ENCODE measurements at places on chromosomes 1 and 21.
A peak's percentile ranks its signal among the peaks of the same experiment; 100 is the strongest.

DNA sequence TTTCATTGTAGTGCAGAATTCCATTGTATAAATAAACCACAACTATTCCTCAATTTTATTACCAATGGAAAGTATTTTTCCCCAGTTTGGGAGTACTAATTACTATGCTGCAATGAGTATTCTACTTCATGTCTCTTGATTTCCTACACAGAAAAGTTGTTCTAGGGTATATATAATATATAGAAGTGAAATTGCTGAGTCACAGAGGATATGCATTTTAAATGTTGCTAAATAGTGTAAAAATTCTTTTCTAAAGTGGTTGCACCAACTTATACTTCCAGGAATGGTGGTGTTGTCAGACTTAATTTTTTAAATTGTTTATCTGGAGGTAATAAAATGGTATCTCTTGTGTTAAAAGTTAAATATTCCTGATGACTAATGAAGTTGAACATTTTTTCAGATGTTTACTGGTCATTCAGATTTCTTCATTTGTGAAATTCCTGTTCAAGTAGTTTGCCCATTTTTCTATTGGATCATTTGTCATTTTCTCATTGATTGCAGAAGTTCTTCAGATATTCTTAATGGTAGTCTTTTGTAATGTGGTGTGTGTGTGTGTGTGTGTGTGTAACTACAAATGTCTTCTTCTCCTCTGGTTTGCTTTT lies 19.1 kb upstream of the MYOG start:
- no peak for DNase-seq
- no peak overlapping the region for H3K27ac ChIP-seq
- peaks cover 5% of the 10 kb centered on the region for H3K4me1 ChIP-seq
- no peaks in the 10 kb centered on the region for H3K36me3 ChIP-seq
- H3K4me3 ChIP-seq, result no peak overlapping the region

DNA sequence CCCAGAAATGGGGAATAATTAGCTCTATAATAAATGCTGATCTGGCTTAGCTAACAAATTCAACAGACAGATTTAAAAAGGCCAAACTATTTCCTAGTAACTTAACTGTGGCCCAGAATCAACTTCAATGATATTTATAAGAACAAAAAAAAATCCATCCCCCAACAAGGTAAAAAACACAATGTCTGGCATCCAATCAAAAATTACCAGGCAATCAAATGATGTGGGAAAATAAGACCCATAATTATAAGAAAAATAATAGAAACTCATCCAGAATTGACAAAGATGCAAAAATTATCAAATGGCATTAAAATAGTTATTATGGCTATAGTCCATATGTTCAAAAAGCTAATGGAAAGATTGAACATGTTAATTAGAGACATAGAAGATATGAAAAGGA lies 42.4 kb upstream of the CDC14A start:
- no peaks in the 10 kb centered on the region for H3K36me3 ChIP-seq
- DNase-seq, result no peak
- no peak overlapping the region for H3K4me3 ChIP-seq

DNA sequence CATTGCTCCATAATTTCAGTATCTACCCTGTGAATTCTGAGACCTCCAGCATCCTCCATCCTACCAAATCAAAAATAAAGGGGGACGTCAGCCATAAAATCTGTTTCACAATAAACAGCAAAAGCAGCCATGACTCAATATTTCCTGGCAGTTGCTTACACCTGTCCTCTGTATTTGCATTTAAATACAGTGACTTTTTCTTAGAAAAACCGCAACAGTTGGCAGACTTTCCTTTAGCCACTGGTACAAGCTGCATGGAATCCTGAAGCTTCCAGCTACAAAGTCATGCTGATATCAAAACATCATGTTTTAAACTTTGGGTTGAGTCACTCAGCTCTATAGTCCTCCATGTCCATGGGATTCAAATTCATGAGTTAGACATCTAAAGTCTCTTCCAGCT lies 278.0 kb upstream of the KAZN start:
- H3K4me3 ChIP-seq, result no peak overlapping the region
- peaks cover 14% of the 10 kb centered on the region for H3K27me3 ChIP-seq
- H3K27ac ChIP-seq, result no peak overlapping the region
- no peaks in the 10 kb centered on the region for H3K4me1 ChIP-seq

DNA sequence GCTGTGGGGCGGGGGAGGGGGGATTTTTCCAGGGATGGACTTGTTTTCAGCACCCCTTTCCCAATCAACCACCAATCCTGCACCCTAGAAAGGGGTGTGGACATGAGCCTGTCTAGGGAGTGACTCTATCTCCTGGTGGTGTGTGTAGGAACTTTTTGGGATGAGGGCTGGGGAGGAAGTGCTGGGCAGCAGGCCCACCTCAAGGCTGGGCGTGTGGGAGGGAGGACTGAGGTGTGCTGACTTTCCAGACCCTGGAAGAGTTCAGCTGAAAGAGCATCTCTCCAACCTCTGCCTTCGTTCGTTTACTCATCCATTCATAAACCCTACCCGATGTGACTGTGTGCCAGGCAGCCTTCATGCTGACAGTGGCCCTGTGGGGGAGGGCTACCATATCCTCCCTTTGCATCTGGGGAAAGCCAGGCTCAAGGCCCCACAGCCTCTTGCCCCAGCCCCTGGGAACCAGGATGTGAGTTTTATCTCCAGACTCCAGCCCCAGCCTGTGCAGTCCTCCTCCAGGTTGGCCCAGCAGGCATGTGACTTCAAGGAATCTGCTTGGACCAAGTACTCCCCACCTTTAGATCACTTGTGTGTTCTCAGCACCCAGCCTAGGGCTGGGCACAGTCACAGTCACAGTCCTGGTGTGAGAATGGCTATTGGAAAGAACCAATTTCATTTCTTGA lies 6.7 kb downstream of the KNCN start:
- DNase-seq, result no peak
- no peaks in the 10 kb centered on the region for H3K36me3 ChIP-seq
- H3K4me1 ChIP-seq, result peaks cover 6% of the 10 kb centered on the region
- H3K4me3 ChIP-seq, result no peak overlapping the region

GRCh38 chr1:63821091-63822005 lies 47.5 kb downstream of the ROR1 start:
- H3K36me3 ChIP-seq, result peaks cover 2% of the 10 kb centered on the region
- DNase-seq, result no peak
- no peak overlapping the region for H3K27ac ChIP-seq
- H3K4me1 ChIP-seq, result peaks cover 6% of the 10 kb centered on the region
- H3K4me3 ChIP-seq, result no peak overlapping the region

DNA sequence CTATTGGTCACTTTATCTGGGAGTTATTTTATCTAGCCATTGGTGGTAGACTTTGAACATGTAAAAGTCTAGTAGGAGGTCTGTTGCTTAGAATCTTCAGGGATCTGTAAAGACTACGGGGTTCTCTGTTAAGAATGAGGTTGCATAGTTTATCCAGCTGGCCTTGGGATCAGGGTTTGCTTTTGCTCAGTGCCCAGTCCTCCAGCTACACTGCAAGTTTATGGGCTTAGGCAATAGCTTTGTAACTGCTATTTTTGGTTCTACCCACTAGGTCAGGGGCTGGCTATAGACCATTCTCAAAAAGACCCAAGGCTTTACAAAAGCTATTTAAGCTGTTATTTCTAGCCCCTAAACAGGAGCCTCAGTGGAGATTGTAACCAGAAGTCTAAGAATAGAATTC lies 9.8 kb downstream of the SH3GLB1 start:
- H3K27me3 ChIP-seq, result no peaks in the 10 kb centered on the region
- H3K27ac ChIP-seq, result no peak overlapping the region
- peaks cover 25% of the 10 kb centered on the region for H3K4me1 ChIP-seq
- no peak overlapping the region for H3K4me3 ChIP-seq
- no peak for DNase-seq

DNA sequence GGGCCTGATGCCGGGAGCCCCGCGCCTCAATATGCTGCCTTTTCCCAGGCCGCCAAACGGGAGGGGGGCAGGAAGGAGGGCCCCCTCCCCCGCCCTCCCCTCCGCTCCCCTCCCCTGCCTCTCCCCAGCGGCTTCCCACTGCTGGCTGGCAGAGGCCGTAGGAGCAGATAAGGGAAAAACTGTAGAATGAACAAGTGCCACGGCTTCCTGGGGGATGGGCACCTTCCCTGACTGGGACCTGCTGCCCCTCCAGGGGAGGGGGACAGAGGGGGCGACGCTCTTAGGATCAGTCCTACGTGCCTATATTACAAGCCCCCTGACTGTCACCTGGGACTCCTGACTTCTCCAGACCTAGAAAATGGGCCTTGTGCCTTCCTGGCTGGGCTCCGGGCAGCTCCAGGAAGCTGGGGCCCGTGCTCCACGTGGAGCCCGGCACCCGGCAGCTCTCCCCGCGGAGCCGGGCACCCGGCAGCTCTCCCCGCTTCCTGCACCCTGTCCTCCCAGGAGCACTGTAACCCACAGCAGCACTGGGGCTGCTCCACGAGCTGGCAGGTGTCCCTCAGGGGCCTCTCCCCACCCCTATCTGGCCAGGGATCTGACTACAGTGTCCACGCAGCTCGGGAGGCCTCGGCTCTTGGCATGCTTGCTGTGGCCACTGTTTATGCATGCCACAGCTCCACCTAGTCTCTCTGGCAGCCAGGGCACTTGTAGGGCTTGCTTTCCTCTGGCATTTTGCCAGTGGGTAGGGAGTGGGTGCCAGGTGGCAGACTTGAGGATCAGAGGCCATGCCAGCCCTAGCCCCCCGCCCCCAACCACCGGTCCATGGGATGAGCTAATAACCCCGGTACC lies 674 bp upstream of the HES5 start:
- H3K27me3 ChIP-seq, result peaks cover 25% of the 10 kb centered on the region
- peak overlapping the region; percentile 62 for H3K4me3 ChIP-seq
- H3K27ac ChIP-seq, result peak overlapping the region; percentile 47
- H3K36me3 ChIP-seq, result no peaks in the 10 kb centered on the region

- DNase-seq, result no peak
- H3K27me3 ChIP-seq, result no peaks in the 10 kb centered on the region
- no peak overlapping the region for H3K27ac ChIP-seq
- H3K36me3 ChIP-seq, result no peaks in the 10 kb centered on the region
- no peak overlapping the region for H3K4me3 ChIP-seq
These were observed 27.7 kb upstream of the PTGFRN start for GRCh38 chr1:116881879-116882520.

DNA sequence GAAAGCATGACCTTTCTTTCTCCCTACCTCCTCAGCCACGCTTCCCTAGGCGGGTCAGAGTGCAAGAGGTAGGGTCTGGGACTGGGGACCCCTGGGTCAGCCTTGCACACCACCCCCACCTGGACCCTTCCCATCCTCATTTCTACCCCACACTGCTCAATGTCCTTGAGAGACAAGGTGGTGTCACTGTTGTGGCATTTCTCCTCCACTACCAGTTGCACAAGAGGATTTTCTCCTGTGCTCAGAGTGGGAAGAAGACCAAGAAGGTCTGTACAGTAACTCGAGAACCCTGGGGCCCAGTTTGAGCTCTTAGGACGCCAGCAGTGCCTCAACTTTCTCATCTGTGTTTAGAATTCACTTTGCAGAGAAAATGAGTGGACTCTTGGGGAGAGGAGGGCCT lies 49.4 kb upstream of the CD34 start:
- H3K27ac ChIP-seq, result no peak overlapping the region
- H3K36me3 ChIP-seq, result peaks cover 7% of the 10 kb centered on the region
- H3K27me3 ChIP-seq, result peaks cover 37% of the 10 kb centered on the region
- H3K4me1 ChIP-seq, result peaks cover 19% of the 10 kb centered on the region
- no peak for DNase-seq
- H3K4me3 ChIP-seq, result peak overlapping the region; percentile 26

GRCh38 chr21:45285266-45285931 lies 2.3 kb downstream of the POFUT2 start:
- H3K36me3 ChIP-seq, result peaks cover 32% of the 10 kb centered on the region
- H3K27me3 ChIP-seq, result no peaks in the 10 kb centered on the region
- no peak overlapping the region for H3K27ac ChIP-seq
- H3K4me1 ChIP-seq, result peaks cover 6% of the 10 kb centered on the region
- peak overlapping the region; percentile 4 for H3K4me3 ChIP-seq
- no peak for DNase-seq

DNA sequence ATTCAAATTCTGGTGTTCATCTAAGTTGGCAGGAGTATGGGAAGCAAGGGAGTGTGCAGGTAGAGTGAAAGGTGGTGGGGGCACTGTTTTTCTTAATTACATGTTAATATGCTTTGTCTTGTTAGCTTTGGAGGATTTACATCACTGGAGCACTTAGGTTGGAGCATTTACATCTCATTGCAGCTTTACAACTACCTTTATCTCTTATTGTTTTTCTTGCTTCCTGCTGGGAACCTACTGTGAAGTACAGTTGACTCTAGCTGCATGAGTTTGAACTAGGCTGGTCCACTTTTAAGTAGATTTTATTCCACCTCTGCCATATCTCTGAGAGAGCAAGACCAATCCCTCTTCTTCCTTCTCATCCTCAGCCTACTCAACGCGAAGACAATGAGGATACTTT lies 554.8 kb upstream of the B3GALT2 start:
- no peak overlapping the region for H3K4me3 ChIP-seq
- DNase-seq, result no peak
- no peak overlapping the region for H3K27ac ChIP-seq

GRCh38 chr1:178739285-178740045 lies 14.4 kb downstream of the RALGPS2 start:
- H3K4me1 ChIP-seq, result peaks cover 24% of the 10 kb centered on the region
- peak overlapping the region; percentile 31 for H3K27ac ChIP-seq
- no peak overlapping the region for H3K4me3 ChIP-seq
- no peak for DNase-seq
- no peaks in the 10 kb centered on the region for H3K27me3 ChIP-seq

- peak overlapping the region; percentile 93 for H3K27ac ChIP-seq
- no peaks in the 10 kb centered on the region for H3K27me3 ChIP-seq
- H3K4me1 ChIP-seq, result peaks cover 78% of the 10 kb centered on the region
- no peak overlapping the region for H3K4me3 ChIP-seq
These were observed 188.5 kb downstream of the HLX start for GRCh38 chr1:221067721-221068120.

DNA sequence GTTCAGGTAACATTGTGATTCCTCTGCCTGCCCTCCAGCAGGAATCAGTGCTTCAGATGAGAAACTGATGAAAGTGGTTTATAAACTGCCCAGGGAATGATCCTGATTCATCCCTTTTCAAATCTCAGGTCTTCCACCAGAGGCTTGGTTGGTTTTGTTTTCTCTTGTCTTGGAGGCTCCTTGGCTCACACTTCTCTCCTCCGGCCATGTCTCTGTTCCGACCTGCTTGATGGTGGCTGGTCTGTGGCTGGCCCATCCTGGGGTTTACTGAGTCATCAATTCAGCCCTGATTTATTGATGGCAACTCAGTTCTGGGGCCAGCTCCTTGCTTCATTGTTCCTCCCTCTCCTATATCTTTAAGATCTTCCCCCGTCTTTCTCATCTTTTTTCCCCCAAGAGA lies 56.6 kb upstream of the SLC2A1 start:
- H3K4me1 ChIP-seq, result no peaks in the 10 kb centered on the region
- H3K27ac ChIP-seq, result no peak overlapping the region
- no peak for DNase-seq
- H3K36me3 ChIP-seq, result no peaks in the 10 kb centered on the region
- peaks cover 17% of the 10 kb centered on the region for H3K27me3 ChIP-seq

DNA sequence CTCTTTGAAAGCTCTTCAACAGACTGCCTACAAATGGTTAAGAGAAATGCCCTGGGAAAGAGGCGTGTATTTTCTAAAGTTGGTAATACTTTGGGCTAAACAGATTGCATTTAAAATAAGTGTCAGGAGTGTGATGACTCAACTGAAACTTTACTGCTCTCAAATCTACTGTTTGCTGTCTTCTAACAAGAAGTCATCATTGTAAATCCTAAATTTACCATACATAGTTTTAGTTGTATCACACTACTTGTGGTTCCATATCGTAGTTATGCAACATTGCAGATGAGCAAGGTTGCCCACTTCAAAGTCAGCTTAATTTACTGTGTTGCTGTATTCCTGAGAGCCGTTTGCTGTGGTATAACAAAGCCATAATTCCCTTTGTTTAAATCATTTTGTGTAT lies 59.6 kb downstream of the RGS21 start:
- no peak for DNase-seq
- H3K36me3 ChIP-seq, result no peaks in the 10 kb centered on the region
- H3K4me1 ChIP-seq, result no peaks in the 10 kb centered on the region
- H3K27me3 ChIP-seq, result no peaks in the 10 kb centered on the region

All from stimulated activated naive B cell treated with anti-CD40 and anti-IgM and Interleukin-4, amounts not matched to agents 10 μg/mL and 1 μg/mL and 100 μg/mL, for 72 hours (primary cell).